Forelimb muscle (tissue), 1 donor: ENCODE measurements at places on chromosomes 12 and 14.

- DNase-seq, result no peak
Observed at GRCh38 chr12:113735131-113735530, 231.0 kb downstream of the RBM19 start.

DNA sequence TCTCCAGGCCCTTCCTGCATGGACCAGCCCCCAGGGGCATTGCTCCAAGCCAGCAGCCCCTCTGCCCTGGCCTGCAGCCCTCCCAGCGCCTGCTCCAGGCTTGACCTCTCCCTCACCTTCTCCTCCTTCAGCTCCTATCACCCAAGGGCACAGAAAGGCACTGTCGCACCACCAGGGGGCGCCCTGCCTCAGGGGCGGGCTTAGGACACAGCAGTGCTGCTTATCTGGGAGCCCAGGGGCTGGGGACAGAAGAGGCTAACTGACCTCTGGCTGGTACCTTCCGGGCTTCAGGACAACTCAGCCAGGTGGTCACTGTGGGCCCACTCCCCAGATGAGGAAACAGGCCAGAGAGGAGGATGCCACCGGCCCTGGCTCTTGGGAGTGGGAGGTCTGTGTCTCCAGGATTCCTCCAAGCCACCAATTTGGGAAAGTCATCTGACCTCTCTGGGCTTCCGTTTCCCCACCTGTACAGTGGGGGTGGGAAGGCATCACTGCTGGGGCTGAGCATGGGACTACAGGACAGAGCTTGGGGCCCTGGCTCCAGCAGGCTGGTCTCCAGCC is 25.3 kb upstream of the GPR132 start:
- no peak for DNase-seq

DNA sequence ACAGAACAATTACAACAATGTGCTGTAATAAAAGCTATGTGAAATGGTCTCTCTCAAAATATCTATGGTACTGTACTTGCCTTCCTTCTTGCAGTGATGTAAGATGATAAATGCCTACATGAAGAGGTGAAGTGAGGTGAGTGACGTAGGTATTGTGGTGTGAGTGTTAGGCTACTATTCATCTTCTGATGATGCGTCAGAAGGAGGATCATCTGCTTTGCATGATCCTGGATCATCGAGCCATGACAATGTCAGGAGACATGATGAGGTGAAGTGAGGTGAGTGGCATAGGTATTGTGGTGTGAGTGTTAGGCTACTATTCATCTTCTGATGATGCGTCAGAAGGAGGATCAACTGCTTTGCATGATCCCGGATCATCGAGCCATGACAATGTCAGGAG is 105.8 kb downstream of the KCNC2 start:
- no peak for DNase-seq

DNA sequence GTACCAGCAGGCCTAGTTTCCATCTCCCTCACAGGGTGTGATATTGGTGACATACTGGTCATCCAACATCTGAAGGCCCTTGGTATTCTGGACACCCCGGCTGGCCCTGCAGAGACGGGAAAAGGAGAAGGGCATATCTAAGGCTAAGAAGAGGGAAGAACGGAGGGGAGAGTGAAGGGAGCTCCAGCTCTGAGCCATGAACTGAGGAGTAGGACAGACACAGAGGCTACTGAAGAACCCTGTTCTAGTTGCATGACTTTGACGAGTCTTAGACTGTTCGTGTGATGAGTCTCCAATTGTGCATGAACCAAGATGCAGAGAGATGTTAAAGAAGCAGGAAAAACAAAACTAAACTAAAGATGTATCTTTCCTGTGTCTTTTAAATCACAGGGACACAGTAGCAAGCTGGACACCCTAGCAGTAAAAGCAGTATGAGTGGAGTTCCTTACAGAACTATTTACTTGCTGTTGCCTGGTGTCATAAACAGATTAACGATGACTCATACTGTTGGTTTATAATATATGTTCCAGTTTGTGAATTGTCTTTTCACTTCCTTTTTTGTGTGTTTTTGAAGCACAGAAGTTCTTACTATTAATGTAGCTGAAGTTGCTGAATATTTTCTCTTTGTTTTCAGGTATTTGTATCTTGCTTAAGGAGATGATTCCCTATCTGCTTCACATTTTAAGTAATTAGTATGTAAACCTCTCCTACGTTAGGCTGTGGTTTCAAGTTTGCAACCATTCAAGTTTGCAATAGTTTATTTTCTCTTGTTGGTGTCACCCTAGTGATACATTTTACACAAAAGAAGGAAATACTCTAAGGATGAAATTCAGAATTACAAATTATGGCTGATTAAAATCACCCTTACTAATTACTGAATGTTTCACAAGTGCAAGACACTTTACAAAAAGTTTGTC is 15.7 kb downstream of the FAR2 start:
- DNase-seq, result peak; percentile 59

DNA sequence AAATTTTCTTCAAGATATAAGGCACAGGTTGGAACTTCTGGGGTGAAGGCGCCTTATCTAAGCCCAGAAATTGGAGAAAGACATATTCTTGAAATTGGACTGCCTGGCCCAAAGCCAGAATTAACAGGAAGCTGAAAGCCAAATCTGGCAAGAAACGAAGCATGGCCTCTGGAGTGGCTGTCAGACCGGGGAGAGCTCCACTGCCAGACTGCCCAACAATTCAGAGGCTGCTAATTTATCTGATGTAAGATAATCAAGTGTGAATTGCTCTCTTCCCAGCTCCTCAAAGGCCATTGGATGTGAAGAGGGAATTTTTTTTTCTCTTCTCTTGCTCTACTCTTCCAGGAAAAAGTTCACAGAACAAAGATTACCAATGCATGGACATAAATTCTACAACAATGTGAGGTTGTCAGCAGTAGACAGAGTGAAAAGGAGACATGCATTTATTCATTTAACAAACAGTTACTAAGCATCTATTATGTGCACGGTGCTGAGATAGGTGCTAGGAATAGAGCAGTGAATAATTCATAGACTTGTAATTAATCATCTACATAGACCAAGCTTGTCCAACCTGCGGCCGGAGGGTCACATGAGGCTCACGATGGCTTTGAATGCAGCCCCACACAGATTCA is at the start of gene GDF3:
Gene GDF3, minus strand, starts transcription at position 210 of the 632 bp plus-strand sequence. Its CDS starts 47 bp downstream, at position 163.
- DNase-seq, result no peak

GRCh38 chr14:32621585-32621984 is 292.5 kb downstream of the AKAP6 start:
- DNase-seq, result no peak

DNA sequence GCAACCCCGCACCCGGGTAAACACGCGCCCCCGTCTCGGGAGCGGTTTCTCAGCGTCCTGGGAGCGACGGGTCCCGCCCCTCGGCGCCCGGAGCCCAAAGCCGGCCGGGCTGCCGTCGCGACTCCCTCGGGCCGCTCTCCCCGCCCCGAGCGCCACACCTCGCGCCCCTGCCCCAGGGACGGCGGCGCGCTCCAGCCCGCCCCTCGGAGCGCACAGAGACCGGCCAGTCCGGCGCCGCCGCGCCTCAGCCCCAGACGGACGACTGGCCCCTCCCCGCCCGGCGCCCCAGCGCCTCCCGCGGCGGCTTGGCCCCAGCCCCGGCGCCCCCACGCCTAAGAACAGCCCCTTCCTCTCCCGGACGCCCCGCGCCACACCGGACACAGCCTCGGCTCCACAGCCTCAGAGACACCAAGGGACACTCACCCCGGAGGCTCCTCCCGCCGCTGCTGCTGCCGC is 411 bp downstream of the BTBD7 start:
- no peak for DNase-seq

DNA sequence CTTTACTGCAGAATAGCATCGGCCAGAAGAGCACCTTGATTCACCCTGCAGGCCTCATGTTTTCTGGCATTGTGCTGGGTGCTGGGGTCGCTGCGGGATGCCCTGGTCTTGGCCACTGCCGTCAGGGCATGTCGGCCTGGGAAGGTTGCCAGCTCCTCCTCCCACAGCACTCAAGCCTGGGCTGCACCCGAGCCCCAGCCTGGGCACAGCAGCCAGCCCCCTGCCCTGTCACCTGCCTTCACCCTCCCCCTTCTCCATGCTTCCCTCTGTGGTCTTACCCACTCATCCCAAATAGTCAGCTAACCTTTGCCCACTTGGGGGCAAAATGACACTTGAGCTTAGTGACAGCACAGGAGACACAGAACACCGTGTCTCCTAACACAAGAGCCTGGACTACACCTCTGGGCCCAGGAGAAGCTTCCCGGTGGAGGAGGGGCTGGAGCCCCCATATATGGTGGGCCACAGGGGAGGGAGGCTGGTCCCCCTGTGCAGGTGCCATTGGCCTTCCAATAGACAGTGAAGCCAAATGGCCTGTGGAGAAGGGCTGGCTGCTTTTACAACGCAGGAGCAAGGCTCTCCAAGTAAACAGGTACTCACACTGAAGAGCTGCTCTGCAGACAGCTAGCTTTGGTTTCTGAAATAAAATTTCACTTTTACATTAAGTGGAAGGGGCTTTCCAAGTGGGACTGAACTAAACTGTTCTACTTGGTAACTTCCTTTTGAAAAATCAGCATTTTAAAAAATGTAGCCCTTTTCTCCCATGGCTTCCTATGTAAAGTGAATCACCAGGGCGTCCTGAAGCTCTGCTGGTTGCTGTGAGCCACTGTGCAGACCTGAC is 51.2 kb upstream of the AMN start:
- DNase-seq, result no peak

- no peak for DNase-seq
Observed at GRCh38 chr12:123076604-123077297, 74.1 kb downstream of the PITPNM2 start.

GRCh38 chr12:69642531-69642930 is 31.8 kb upstream of the LRRC10 start:
- DNase-seq, result no peak

DNA sequence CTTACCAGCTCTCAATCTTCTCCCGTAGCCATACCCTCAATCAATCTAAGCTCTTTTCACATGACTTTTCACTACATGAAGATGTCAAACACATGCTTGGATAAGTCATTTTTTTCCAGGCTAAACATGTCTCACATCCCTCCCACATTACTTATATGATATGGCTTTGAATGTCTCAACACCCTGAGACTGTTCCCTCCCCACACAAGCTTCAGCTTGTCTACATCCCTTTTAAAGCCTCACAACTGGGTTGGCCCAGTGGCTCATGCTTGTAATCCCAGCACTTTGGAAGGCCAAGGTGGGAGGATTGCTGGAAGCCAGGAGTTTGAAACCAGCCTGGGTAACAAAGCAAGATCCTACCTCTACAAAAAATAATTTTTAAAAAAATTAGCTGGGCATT is 18.5 kb downstream of the ANAPC5 start:
- DNase-seq, result no peak

- DNase-seq, result peak; percentile 28
Observed at GRCh38 chr14:86414146-86414545, 884.2 kb downstream of the FLRT2 start.

- DNase-seq, result no peak
Observed at GRCh38 chr12:77299910-77300669, 234.7 kb upstream of the E2F7 start.

DNA sequence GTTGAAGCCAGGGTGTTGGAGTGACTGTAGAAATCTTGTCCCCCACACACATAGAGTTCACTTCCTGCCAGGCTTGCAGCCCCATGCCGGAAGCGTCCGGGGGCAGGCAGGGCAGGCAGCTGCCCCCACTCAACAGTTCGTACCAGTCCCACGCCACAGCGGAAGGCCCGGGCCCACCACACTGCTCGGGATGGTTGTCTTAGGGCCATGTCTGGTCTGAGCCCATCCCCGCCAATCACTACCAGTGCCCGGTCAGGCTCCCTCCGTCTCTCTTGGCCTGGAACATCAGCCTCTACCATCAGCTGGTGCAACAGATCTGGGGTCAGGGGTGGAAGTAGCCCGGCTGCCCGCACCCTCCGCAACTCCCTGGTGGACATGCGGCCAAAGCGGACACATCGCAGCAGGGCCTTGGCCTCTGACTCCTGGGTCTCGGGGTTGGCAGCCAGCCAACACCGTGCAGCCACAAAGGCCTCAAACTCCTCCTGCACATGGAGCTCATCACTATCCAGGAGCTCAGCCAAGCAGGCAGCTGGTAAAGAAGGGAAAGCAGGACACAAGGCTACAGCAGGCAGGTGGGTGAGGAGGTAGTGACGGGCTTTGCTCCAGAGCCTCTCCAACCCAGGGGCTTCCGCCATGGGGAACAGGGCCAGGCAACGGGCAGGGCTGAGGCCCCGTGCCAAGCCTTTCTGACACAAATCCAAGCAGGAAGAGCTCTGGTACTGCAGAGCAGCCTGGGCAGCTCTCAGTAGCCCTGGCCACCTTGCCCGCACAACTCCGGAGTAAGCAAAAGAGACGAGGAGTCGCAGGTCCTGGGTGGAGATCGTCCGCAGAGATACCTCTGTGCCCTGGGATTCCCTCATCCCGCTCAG is 5.9 kb downstream of the KLHL33 start:
- no peak for DNase-seq

DNA sequence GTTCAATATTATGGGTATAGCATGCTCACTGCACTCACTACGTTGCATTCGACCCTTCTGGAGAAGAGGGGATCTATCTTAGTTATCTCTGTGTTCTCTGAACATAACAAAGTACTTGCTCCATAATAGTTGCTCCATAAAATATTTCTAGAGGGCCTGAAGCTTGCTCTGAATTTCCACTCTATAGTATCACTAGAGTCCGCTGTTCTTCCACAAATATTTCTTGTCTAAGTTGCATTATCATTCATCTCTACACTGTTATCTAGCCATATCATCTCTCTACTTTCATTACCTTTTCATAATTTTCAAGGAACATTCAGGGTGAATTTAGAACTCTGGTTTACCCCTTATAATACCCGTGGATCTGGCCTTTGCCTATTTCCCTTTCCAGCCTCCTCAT is 246.1 kb upstream of the PDE3A start:
- DNase-seq, result no peak

DNA sequence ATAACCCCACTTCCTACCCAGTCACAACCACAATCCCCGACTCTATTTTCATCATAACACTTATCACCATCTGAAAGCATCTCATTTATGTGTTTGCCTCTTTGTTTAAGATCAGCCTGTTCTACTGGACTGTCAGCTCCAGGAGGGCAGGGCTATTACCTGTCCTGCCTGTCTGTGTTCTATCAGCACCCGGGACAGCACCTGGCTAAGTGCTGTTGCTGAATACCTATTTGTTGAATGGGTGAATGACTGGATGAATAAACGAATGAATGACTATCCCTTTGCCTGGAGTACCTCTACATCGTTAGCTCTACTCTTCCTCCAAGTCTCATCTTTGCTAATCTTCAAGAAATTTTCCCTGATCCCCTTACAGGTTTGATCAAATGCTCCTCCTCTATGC is 69.0 kb downstream of the WSCD2 start:
- no peak for DNase-seq

- DNase-seq, result no peak
Observed at GRCh38 chr14:69909826-69910550, 30.8 kb downstream of the SMOC1 start.

DNA sequence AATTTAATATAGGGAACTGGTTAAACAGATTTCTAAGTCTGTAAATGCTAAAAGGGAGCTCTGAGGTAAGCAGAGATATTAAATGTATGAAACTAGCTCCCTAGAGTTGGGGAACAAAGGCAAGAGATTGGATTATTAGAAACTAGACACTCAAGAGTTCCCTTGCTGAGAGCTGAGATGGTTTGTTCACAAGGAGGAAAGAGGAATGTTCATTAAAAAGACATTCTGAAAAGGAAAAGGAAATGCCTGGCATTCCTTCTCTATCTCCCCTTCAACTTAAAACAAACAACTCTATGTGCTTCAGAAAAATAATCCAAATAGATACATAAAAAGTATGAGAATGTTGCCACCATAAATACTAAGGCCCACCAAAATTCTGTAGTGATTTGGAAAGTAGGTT is 73.7 kb downstream of the GALNT4 start:
- DNase-seq, result no peak

- no peak for DNase-seq
Observed at GRCh38 chr12:92170050-92170449, 24.4 kb upstream of the BTG1 start.
